Spleen (tissue), 13 donors: ENCODE measurements at places on chromosomes 4 and X. TPM values are rescaled to one million over a fixed set of nuclear protein-coding genes. Genes with fewer than 3 reads are reported as not detected.

GRCh38 chr4:121168446-121169281 lies 4.5 kb upstream of the TNIP3 start:
- no peak for DNase-seq

DMP1 gene
- not detected for total RNA-seq

LPAR4 gene
- not detected for total RNA-seq

DKK2 gene
- total RNA-seq = 0.77 TPM

- DNase-seq = no peak
Measured at GRCh38 chr4:119833611-119834010, 205.0 kb upstream of the PDE5A start.

- DNase-seq = no peak
Measured at GRCh38 chr4:77093401-77093800, 17.6 kb upstream of the CCNI start.
